ENCODE measurements at places on chromosomes 3 and 15. TPM values are rescaled to one million over a fixed set of nuclear protein-coding genes. Genes with fewer than 3 reads are reported as not detected.
A peak's percentile ranks its signal among the peaks of the same experiment; 100 is the strongest.

DNA sequence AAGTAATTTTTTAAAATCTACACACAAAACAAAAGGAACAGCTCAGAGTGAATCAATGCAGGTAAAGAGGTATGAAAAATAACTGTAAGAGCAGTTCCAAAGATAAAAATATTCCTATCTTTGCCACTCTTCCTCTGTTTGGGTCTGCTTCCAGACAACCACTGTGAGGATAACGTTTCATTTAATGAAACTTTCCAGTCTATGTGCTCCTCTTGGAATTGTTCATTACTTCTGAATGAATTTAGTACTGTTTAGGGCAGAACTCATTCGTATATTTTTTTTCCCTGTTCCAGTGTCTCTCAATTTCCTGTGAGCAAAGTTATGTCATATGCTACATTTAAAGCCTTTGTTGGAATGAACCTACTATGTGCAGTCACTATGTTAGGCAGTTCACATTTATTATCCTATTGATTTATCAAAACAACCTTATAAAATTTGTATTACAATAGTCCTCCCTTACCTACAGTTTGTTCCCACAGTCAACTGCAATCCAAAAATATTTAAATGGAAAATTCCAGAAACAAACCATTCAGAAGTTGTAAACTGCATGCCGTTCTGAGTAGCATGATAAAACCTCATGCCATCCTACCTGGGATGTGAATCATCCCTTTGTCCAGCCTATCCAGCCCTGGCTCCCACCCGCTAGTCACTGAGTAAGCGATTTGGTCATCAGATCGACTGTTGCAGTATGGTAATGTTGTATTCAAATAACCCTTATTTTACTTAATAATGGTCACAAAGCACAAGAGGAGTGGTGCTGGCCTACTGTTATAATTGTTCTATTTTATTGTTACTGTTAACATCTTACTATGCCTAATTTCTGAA is 98.1 kb downstream of the TMCC1 start:
- H3K4me3 ChIP-seq: no peak overlapping the region
- peaks cover 13% of the 10 kb centered on the region for H3K4me1 ChIP-seq
- no peaks in the 10 kb centered on the region for H3K36me3 ChIP-seq
- no peak for DNase-seq
- H3K27ac ChIP-seq: peak overlapping the region; percentile 66

DNA sequence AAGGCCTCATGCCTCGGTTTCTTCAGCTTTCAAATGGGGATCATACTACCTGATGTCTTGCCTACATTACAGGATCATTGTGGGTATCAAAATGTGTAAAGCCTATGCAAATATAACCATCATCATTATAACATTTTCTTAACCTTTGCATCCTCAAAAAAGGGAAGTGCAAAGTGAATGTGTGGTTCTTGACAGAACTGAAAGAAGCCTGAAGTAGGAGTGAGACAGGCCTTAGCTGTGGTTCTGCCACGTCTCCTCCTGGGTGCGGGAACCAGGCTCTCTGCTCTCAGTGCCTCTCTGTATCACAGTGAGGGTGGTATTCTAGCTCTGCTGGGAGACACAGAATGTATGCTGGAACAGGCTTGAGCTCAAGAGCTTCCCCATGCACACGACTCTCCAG is 316.9 kb upstream of the ICE2 start:
- no peak for DNase-seq
- H3K4me1 ChIP-seq: no peaks in the 10 kb centered on the region
- no peak overlapping the region for H3K27ac ChIP-seq
- no peak overlapping the region for H3K4me3 ChIP-seq

GRCh38 chr3:45938864-45939263 is 4.4 kb upstream of the CXCR6 start:
- H3K27me3 ChIP-seq: no peaks in the 10 kb centered on the region
- no peak overlapping the region for H3K4me3 ChIP-seq
- H3K36me3 ChIP-seq: no peaks in the 10 kb centered on the region
- peak; percentile 78 for DNase-seq
- H3K27ac ChIP-seq: no peak overlapping the region

GRCh38 chr3:77142578-77142977 is 102.7 kb downstream of the ROBO2 start:
- no peak overlapping the region for H3K27ac ChIP-seq
- DNase-seq: no peak
- no peaks in the 10 kb centered on the region for H3K4me1 ChIP-seq
- no peak overlapping the region for H3K4me3 ChIP-seq

DNA sequence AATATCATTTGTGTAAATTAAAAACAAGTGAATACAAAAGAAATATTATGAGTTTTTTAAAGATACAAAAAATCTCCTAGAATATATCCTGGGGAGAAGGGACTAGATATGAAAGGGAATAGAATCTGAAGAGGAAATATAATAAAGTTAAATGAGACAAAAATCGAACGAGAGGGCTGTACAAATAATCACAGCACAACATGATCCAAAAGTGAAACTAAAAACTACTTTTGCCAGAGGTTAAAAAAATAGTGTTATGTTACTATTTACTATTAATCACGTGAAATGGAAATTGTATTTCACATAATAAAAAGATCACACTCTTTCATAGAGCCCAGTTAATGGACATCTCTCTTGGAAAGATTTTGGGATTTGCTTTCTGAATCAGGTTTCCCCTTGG is 28.6 kb downstream of the CGGBP1 start:
- H3K27me3 ChIP-seq: no peaks in the 10 kb centered on the region
- H3K4me3 ChIP-seq: no peak overlapping the region
- no peak for DNase-seq
- H3K4me1 ChIP-seq: no peaks in the 10 kb centered on the region
- H3K36me3 ChIP-seq: no peaks in the 10 kb centered on the region

DNA sequence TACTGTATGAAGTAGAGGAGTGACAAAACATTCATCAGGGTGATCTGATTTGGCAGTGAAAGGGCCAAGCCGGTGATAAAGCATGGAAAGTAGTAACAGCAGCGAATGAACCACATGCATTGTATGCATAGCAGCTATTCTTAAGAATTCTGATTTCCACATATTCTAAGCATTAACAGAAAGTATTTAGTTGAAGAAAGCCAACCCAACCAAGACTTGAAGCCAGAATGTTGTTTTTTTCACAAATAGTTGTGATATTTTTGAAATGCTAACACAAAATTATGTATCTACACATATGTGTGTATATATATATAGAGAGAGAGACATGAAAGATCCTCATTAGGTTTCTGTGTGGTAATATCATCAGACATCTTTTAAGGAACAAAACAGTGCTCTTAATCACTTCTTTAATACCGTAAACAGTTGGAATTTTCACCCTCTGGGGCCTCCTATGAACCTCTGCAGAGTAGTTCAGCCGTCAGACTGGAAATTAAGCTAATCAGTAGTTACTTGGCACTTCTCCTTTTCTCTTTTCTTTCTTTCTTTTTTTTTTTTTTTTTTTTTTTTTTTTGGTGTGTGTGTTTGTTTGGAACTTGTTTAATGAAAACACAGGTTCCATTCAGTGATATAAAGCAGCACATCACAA is 139.6 kb downstream of the CMSS1 start:
- no peaks in the 10 kb centered on the region for H3K36me3 ChIP-seq
- no peak overlapping the region for H3K27ac ChIP-seq
- H3K4me3 ChIP-seq: no peak overlapping the region

DNA sequence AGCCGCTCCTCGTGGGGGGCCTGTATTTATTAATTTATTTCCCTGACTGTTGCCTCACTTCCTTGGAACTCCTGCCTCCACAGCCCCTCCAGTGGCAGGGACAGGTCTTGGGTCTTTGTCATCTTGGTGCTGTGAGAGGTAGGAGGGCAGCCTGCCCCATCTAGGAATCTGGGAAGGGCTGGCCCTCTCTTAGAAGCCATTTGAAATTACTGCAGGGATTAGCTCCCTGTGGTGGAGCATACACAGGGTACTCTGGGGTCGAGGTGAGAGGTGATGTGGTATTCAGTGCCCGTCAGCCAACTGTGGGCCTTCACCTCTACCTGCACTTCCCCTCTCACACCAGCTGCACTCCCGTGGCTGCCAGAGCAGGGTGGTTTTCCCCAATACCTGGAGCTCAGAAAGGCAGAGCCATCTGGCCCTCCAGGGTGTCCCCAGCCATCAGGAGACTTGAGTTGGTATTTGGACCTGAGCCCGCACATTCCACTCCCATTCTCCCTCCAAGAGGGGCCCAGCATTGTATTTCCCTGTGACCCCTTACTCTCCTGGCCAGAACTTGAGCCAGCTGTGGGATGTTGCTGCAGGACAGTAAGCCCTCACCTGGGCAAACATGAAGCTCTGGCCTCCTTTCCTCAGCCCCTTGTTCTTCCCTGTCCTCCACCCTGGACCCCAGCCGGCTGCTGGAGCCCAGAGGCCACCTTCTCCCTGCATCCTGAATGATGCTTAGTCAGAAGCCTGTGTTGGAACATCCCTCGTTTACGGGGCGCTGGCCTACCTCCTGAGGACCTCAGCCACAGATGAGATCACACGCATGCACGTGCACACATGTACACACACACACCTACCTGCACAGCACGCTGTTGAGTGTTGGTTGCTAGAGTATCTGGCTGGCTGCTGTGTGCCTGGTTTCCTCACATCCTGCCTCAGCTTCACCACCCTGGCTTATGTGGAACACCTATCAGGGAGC is 2.0 kb upstream of the JMJD7 start:
- no peaks in the 10 kb centered on the region for H3K36me3 ChIP-seq
- no peak for DNase-seq
- H3K4me1 ChIP-seq: no peaks in the 10 kb centered on the region
- H3K27ac ChIP-seq: no peak overlapping the region

- H3K4me3 ChIP-seq: no peak overlapping the region
- no peaks in the 10 kb centered on the region for H3K4me1 ChIP-seq
- H3K27me3 ChIP-seq: no peaks in the 10 kb centered on the region
- H3K36me3 ChIP-seq: no peaks in the 10 kb centered on the region
- DNase-seq: no peak
These were observed 69.9 kb upstream of the GATM start for GRCh38 chr15:45448066-45448915.

The VEPH1 gene
- total RNA-seq: under 0.01 TPM

GRCh38 chr3:63861306-63861705 is 2.3 kb downstream of the THOC7 start:
- H3K36me3 ChIP-seq: no peaks in the 10 kb centered on the region
- H3K27me3 ChIP-seq: no peaks in the 10 kb centered on the region
- no peak overlapping the region for H3K27ac ChIP-seq
- no peak overlapping the region for H3K4me3 ChIP-seq
- no peaks in the 10 kb centered on the region for H3K4me1 ChIP-seq
- DNase-seq: no peak

The HTR3C gene
- total RNA-seq: not detected

The MESP1 gene
- total RNA-seq: 12.8 TPM

The NOX5 gene
- 1.0 TPM for total RNA-seq

- no peak overlapping the region for H3K27ac ChIP-seq
- H3K4me3 ChIP-seq: no peak overlapping the region
- no peaks in the 10 kb centered on the region for H3K27me3 ChIP-seq
- no peak for DNase-seq
These were observed 18.4 kb upstream of the EMC3 start for GRCh38 chr3:10004960-10005564.

DNA sequence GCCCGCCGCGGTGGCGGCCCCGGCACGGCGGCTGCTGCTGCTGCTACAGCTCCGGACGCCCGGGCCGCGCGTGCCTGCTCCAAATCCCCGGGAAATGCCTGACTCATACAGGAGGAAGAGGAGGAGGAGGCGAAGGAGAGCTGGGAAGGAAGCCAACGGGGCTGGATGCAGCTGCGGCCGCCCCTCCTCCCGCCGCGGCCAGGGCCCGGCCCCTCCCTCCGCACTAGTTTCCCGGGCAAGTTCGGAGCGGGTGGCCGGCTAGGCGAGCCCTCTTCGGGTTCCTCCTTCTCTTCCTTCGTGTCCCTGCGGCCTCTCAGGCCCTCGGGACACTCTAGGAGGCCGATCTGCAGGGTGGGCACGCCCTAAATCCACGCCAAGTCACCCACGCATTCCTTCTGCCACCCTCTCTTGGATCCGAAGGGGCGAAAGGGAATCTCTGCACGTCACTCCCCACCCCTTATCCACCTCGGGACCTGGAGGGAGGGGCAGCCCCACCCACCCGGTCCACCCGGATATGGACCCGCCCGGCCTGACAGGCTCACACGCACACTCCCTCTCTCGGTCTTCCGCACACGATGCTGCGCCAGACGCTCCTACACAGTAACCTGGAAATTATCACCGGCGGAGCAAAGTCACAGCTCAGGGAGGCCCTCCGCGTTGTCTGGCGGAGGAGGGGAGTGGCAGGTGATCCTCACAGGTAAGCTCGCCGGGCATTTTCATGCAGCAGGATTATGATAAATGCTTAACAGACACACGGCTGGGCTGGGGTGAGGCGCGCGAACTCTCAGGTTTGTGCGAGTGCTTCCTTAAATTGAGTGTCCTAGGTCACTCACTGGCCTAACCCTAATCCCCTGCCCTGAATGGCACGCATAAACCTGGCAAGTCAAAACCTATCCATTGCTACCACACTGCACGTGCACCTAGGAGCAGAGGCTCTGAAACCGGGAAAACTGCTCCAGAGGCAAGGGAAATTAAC is at the start of the genes OSBPL10 and ZNF860:
OSBPL10 (minus strand) TSS at position 57 of the 976 bp plus-strand sequence. CDS start 83 bp downstream, outside the sequence.
ZNF860 (plus strand) TSS at position 545 of the 976 bp plus-strand sequence. CDS start 7,330 bp downstream, outside the sequence.
- DNase-seq: peak; percentile 80
- no peaks in the 10 kb centered on the region for H3K36me3 ChIP-seq
- peaks cover 7% of the 10 kb centered on the region for H3K4me1 ChIP-seq
- no peaks in the 10 kb centered on the region for H3K27me3 ChIP-seq

The TBL1XR1 gene
- total RNA-seq: 147 TPM

DNA sequence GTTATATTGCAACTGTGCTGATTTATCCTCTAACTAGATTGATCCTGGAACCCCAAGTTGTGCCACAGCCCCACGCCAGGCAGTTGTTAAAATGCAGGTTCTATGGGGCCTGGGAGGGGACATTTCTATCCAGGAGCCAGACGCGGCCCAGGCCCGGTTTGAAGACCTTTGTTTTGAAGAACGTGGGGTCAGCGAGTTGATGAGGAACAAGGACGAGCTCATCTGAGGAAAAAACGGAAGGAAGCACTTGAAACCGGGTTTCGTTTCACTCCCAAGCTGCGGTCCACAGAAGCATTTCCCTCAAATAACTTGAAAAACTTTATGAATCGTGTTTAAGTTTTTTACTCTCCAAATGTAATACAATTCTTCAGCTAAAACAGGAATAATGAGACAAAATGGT is 76.4 kb downstream of the CHSY1 start:
- no peak overlapping the region for H3K4me3 ChIP-seq
- H3K27ac ChIP-seq: peak overlapping the region; percentile 12
- no peaks in the 10 kb centered on the region for H3K4me1 ChIP-seq
- no peak for DNase-seq
- no peaks in the 10 kb centered on the region for H3K27me3 ChIP-seq

The CLDN1 gene
- total RNA-seq: 2.9 TPM

GRCh38 chr3:166405896-166406295 is 568.7 kb upstream of the BCHE start:
- no peak for DNase-seq
- H3K36me3 ChIP-seq: no peaks in the 10 kb centered on the region
- H3K27ac ChIP-seq: no peak overlapping the region
- no peaks in the 10 kb centered on the region for H3K4me1 ChIP-seq

The CLDN16 gene
- total RNA-seq: 0.29 TPM

- H3K4me1 ChIP-seq: no peaks in the 10 kb centered on the region
- DNase-seq: no peak
- no peaks in the 10 kb centered on the region for H3K27me3 ChIP-seq
- H3K27ac ChIP-seq: no peak overlapping the region
These were observed 188.4 kb downstream of the RAP2B start for GRCh38 chr3:153350420-153350819.

Measured in breast epithelium (tissue), 4 donors.